ENCODE measurements at places on chromosomes 5 and 9.

DNA sequence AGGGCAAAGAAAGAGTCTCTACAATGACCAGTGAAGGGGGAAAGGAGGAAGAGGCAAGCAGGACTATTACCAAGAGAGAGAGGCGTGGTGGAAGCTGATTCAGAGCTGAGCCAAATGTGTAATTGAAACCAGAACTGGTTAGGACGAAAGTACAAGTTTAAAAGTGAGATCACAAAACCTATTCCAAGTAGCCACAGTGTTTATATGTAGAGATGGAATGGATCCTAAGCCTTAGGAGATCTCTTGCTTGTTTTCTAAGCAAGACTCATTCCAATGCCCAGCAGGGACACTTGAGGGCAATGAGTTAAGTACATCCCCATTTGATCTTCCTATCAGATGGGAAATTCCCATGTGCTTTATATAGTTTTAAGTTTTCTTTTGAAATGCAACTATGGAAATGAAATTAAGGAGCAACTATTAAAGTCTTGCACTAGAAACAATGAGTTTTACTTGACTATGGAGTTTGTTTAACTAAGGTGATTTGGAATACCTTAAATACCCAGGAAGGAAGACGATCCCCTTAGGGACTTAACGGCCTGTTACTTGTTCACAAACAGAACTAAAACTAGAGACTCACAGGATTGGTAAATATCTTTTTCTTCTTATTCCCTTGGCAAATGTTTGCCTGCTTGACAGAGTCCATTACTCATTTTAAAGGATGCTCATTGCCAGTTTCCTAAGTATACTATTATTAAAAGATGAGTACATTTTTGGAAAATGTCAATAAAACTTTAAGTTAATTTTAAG, 51.1 kb upstream of the SNX2 start:
- no peak for DNase-seq

- no peak for DNase-seq
Observed at GRCh38 chr5:76439201-76439600, 36.1 kb downstream of the IQGAP2 start.

DNA sequence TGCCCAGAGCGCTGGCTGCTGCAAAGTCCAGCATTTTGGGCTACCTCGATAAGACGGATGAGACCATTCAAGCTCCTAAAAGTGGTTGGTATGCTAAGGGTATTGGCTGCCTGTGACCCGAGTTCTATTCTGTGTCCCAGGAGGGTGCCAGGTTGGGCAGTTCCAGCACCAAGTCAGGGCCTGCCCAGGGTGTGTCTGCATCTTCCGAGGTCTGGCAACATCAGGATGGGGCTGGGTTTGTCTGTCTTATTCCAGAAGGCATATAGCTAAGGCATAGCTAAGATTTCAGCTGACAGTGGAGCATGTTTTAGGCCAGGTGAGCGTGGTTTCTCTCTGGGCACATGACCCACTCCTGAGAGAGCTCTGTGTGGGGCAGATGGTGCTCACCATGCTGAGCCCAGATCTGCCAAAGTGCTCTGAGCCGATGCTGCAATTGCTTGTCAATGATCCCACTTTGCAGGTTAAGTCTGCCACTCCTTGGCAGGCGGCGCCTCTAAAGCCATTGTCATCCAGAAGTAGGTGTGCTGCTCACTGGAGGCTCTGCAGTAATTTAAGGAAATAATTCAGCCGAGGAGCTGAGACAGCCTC, 7.8 kb downstream of the SLC9A3 start:
- no peak for DNase-seq

- DNase-seq, result no peak
Observed at GRCh38 chr5:56110646-56111403, 116.1 kb upstream of the IL6ST start.

DNA sequence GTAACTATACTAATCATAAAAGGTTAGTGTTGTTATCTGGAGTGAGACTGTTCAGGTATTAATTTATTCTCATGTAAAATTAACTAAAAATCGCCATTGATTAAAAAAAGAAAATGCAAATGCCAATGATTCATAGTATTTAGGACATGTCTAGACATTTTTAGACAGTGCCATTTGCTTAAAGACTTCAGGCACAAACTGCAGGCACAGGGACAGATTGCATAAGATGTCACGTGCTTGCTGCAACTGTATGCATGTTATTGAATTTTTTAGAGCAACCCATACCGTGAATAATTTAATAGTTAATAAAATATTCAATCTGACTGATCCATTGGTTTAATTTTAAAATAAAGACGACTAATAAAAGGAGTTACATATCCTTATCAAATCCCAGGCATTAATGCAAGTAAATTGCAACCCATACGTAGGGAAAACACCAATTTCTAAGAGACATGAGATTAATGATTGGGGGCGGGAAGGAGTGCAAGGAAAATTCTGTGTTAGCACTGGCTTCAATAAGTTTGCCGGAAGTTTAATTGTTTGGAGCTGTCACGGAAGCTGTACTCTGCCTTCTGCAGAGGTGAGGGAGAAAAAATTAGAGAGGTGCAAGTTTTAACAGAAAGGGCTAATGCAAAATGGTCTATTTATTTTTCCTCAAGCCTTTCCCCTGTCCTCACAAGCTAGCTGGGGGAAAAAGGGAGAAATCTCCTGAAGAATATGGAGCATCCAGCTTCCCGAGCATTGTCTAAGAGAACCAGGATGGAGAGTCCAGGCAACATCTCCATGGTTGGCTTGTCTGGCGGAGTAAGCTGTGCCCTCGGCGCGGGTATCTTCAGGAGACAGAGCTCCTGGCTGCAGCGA, 2.9 kb downstream of the EDIL3 start:
- DNase-seq, result no peak

All from T47D (cell line).